ENCODE measurements at places on chromosomes 12 and 14.

- H3K27ac ChIP-seq, result no peak overlapping the region
- no peak for DNase-seq
- no peak overlapping the region for H3K4me3 ChIP-seq
- peaks cover 28% of the 10 kb centered on the region for H3K36me3 ChIP-seq
Observed at GRCh38 chr12:68613209-68613904, 2.7 kb downstream of the RAP1B start.

DNA sequence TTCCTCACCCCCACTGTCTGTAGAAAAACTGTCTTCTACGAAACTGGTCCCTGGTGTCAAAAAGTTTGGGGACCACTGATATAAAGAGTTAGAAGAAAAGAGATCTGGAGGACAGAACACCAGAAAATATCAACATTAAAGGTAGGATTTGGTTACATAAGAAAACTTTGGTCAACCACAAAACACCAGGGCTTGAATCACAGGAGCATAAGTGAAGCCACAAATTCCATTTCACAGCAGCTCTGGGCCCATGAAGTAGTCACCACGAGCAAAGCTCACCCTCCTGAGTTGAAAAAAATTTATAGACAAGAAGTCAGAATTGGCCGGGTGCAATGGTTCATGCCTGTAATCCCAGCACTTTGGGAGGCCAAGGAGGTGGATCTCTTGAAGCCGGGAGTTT is 19.4 kb downstream of the RALGAPA1 start:
- H3K27ac ChIP-seq, result no peak overlapping the region

- no peak overlapping the region for H3K4me3 ChIP-seq
- no peak for DNase-seq
- no peaks in the 10 kb centered on the region for H3K4me1 ChIP-seq
- H3K27ac ChIP-seq, result no peak overlapping the region
Observed at GRCh38 chr14:36724162-36724561, 62.5 kb downstream of the PAX9 start.

GRCh38 chr12:119817546-119818343 is 59.4 kb downstream of the CIT start:
- no peaks in the 10 kb centered on the region for H3K27me3 ChIP-seq
- H3K36me3 ChIP-seq, result peaks cover 77% of the 10 kb centered on the region
- DNase-seq, result no peak

DNA sequence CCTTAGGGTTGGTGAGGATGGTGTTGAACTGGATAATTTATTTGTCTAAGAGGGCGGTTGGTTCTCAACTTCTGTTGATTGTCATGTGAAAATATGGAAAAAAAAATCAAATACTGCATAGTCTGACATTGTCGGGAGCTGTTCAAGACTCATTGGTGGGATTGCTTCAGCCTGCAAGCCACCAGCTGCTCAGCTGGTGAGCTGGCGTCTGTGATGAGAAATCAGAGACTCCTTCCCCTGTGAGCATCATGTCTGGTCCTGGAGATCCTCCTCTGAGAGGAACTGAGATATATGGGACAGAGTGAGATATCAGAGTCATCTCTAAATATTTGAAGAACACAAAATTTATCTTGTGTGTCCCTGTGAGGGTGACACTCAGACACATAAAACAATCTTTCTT is 49.9 kb downstream of the TRIM9 start:
- H3K36me3 ChIP-seq, result no peaks in the 10 kb centered on the region
- no peak overlapping the region for H3K4me3 ChIP-seq
- peaks cover 34% of the 10 kb centered on the region for H3K4me1 ChIP-seq
- no peak for DNase-seq
- H3K27ac ChIP-seq, result no peak overlapping the region

GRCh38 chr12:116053479-116054200 is 223.9 kb downstream of the MED13L start:
- H3K4me3 ChIP-seq, result no peak overlapping the region
- H3K4me1 ChIP-seq, result no peaks in the 10 kb centered on the region
- no peaks in the 10 kb centered on the region for H3K27me3 ChIP-seq
- no peak for DNase-seq

DNA sequence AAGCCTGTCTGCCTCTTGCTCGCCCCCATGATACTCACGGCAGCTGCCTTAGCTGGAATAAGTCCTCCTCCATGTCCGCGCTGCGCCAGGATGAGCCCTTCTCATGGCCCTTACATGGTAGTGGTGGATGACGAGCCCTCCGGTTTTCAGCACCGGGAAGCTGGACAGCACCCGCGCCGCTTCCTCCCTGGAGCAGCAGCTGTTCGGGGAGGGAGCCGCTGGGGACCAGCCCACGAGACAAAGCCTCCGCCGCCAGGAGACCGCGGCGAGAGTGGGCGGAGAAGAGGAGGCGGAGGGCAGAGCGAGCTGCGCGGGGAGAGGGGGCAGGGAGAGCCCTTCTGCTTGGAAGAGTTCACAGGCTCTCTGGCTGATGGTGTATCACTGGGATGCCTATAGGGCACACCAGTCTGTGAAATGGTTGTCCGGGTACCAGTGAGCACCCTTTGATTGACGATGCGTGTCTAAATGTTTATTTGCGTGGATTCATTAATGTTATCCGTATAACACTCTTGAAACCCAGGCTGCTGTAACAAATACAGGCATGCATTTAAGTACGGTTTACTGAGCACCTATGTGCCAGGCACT is at the start of gene SVOP:
TSS of gene SVOP (minus strand) at position 273 of the 585 bp plus-strand sequence. CDS start at position 73, 200 bp downstream.
- H3K4me3 ChIP-seq, result no peak within 1 kb of the TSS
- H3K4me1 ChIP-seq, result peaks cover 3% of the 10 kb centered on the region
- H3K27ac ChIP-seq, result no peak within 1 kb of the TSS
- H3K36me3 ChIP-seq, result no peaks in the 10 kb centered on the region

DNA sequence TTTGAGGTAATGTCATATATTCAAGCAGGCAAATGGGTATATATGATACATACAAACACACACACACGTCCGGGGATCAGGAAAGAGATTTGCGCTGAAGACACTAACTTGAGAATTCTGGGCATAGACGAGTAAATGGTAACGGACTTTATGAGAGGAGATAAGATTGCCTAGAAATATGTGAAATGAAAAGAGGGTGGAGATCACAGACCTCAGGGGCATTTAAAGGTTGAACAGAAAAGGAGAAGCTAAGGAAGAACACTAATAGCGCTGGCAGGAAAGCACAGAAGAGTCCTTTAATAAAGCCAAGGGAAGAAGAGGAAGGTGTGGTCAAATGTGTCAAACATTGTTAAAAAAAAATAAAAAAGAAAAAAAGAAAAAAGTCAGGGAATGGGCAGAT is 13.1 kb downstream of the CRY1 start:
- no peaks in the 10 kb centered on the region for H3K36me3 ChIP-seq
- H3K4me1 ChIP-seq, result peaks cover 4% of the 10 kb centered on the region
- no peak for DNase-seq
- no peak overlapping the region for H3K4me3 ChIP-seq
- H3K27me3 ChIP-seq, result no peaks in the 10 kb centered on the region
- H3K27ac ChIP-seq, result no peak overlapping the region

DNA sequence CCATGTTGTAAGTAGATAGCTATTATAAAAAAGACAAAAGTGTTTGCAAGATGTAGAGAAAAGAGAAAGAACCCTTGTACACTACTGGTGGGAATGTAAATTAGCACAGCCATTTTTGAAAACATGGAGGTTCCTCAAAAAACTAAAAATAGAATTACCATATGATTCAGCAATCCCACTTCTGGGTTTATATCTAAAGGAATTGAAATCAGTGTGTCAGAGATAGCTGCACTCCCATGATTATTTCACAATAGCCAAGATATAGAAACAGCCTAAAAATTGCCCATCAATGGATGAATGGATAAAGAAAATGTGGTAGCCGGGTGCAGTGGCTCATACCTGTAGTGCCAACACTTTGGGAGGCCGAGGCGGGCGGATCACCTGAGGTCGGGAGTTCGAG is 9.2 kb downstream of the PSMC6 start:
- H3K27me3 ChIP-seq, result no peaks in the 10 kb centered on the region
- H3K4me1 ChIP-seq, result no peaks in the 10 kb centered on the region
- no peak for DNase-seq
- H3K36me3 ChIP-seq, result peaks cover 100% of the 10 kb centered on the region
- no peak overlapping the region for H3K27ac ChIP-seq

- no peaks in the 10 kb centered on the region for H3K4me1 ChIP-seq
- no peak overlapping the region for H3K27ac ChIP-seq
- no peak for DNase-seq
- H3K4me3 ChIP-seq, result no peak overlapping the region
- no peaks in the 10 kb centered on the region for H3K36me3 ChIP-seq
- no peaks in the 10 kb centered on the region for H3K27me3 ChIP-seq
Observed at GRCh38 chr12:8561011-8561410, 20.3 kb upstream of the CLEC4E start.

GRCh38 chr14:105356927-105357326 is 41.4 kb upstream of the TEX22 start:
- peaks cover 3% of the 10 kb centered on the region for H3K36me3 ChIP-seq
- H3K27ac ChIP-seq, result no peak overlapping the region
- no peak overlapping the region for H3K4me3 ChIP-seq
- no peak for DNase-seq

All from neuronal stem cell (in vitro differentiated cells).